ENCODE measurements at places on chromosomes 5 and 9.

- no peak for DNase-seq
Measured at GRCh38 chr5:127011153-127011552, 19.2 kb downstream of the MARCHF3 start.

DNA sequence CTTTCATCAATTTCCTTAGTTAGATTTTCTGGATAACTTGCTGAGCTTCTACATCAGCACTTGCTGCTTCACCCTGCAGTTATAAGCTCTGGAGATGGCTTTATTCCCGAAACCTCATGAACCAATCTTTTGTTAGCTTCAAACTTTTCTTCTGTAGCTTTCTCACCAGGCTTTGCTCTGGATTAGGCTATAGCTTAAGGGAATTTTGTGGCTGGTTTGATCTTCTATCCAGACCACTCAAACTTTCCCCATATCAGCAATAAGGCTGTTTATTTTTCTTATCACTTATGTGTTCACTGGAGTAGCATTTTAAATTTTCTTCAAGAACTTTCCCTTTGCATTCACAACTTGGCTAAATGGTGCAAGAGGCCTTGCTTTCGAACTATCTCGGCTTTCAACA lies 1173.5 kb upstream of the NUDT12 start:
- DNase-seq, result no peak

DNA sequence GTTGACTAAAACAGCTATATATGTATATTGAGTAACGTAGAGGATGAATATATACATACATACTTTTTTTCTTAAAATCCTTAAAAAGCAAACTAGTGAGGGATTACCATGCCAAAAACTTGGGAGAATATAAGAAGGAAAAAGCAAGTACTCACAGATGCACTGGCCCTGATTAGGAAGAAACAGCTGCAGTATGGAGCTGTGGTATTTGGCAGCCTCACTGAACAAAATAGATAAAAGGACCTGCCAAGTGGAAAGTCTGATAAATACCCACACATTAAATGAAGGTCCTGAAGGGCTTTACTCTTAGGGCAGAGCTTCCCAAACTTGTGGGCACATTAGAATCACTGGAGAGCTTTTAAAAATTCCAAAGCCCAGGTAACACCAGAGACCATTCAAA lies 80.6 kb downstream of the FEM1C start:
- no peak for DNase-seq

- DNase-seq, result no peak
Measured at GRCh38 chr9:18149471-18150011, 324.4 kb upstream of the ADAMTSL1 start.

DNA sequence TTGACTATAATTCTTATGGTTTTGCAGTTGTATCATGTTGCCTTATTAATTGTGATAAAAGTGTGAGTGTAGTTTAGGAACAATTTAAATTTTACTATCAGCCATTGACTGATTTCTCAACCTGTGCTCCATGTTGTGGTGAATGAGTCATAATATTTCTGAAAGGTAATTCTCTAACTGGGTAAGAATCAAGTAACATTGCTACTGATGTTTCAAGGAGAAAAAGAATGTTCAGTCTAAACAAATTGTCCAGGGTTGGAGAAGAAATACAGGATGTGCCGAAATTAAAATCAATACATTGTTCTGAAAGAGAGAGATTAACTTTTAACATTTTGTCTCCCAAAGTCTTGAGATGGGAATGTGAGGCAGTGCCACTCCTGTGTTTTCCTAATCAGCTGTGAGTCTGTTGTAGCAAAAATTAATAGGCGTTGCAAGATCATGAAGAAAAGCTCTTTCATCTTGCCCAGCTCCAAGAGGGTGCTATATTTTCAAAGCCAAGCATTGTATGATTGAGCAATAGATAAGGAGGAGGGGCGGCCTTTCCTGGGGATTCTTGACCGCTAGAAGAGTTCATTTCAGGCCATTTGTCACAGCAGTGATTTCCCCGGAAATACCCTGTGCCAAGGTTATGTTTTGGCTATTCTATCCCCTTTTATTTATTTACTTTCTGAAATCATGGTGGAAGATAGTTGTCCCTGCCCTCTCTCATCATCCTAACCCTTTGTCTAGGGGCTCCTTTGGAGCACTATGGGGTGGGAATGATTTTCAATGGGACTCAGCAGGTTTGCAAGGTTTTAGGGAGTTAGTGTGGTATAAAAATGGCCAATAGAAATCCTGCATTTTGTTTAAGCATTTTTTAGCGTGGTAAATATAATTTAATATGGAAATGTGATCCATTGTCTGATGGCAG lies 151.6 kb downstream of the FOCAD start:
- DNase-seq, result no peak

DNA sequence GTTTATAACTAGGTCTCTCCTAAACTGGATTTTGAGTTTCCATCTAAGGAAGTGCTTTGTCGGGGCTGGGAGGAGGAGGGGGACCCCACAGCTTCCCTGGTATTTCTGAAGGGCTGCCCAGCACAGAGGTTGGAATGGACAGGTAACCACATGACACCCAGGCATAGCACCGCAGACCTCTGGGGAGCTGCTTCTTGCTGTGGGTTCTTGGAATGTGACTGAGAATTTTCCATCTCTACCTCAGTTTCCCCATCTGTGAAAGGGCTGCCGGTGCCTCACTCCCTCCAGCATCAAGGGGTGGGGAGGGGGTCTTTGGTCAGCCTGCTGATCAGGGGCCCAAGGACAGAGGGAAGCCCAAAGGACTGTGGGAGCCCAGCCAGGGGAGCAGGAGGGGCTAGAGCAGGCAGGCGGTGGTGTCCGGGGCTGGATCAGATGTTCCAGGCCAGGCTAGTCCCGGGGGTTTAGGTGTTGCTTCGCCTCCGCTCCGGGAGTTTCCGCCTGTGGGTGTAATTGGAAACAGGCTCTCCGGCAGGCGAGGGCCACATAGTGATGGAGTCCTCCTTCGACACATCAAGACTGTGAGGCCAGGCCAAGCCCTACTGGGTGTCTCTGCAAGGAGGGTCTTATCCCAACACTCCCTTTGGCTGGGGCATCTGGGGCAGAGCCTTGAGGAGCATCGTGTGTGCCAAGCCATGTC lies 3.3 kb downstream of the OLFML2A start:
- DNase-seq, result no peak

DNA sequence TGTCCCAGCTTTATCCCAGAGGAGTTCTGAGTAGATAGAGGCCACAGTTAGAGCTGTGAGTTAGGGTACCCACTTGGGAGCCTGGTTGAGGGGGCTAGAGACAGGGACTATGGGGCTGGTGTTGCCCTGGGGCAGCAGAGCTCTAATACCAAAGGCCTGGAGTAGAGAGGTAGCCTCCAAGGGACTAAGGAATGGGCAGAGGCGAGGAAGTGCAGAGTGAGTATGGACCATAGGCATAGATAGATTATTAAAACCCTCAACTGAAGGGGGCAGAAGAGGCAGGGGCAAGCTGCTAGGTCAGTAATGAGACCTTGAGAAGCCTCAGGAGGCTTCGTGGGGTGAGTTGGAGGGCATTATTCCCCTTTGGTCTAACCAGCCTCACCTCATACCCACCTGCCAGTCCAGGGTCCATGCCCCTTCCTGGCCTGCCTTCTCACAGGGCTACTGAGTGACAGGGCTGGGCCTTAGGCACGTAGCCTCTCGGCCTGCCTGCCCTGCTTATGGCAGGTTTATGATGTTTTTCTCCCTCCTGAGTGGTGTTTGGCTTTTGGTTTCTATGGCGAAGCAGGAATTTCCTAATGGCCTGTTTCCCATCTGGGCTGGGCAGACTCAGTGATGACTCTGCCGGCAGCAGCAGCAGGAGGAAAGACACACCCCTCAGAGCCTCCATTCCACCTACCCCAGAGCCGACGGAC lies 8.0 kb downstream of the PDLIM4 start:
- DNase-seq, result no peak

DNA sequence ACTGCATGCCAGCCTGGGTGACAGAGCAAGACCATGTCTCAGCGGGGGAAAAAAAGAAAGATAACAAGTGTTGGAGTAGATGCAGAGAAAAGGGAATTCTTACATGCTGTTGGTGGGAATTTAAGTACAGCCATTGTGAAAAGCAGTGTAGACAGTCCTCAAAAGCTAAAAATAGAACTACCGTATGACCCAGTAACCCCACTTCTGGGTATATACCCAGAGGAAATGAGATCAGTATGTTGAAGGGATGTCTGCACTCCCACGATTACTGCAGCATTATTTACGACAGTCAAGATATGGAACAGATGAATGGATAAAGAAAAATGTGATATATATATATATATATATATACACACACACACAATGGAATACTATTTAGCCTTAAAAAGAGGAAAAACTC lies 225.3 kb upstream of the SLC24A2 start:
- DNase-seq, result no peak

DNA sequence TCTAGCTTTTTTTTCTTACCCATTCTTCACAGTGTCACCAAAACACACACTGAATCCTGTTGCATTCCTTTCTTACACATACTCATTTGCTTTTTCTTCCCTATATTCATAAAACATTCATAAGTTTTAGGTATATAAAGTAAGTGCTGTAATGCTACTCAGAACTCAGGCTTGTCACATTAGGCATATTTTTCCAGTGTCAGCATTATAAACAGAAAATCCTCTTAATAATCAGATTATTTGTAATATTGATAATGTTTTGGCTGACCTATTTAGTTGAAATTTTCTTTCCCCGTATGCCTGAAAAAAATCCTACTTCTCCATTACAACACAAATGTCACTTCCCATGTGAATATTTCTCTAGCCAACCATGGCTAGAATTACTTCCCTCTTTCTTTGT lies 743.0 kb upstream of the NUDT12 start:
- no peak for DNase-seq

- no peak for DNase-seq
Measured at GRCh38 chr9:117671468-117671867, 32.7 kb upstream of the TLR4 start.

DNA sequence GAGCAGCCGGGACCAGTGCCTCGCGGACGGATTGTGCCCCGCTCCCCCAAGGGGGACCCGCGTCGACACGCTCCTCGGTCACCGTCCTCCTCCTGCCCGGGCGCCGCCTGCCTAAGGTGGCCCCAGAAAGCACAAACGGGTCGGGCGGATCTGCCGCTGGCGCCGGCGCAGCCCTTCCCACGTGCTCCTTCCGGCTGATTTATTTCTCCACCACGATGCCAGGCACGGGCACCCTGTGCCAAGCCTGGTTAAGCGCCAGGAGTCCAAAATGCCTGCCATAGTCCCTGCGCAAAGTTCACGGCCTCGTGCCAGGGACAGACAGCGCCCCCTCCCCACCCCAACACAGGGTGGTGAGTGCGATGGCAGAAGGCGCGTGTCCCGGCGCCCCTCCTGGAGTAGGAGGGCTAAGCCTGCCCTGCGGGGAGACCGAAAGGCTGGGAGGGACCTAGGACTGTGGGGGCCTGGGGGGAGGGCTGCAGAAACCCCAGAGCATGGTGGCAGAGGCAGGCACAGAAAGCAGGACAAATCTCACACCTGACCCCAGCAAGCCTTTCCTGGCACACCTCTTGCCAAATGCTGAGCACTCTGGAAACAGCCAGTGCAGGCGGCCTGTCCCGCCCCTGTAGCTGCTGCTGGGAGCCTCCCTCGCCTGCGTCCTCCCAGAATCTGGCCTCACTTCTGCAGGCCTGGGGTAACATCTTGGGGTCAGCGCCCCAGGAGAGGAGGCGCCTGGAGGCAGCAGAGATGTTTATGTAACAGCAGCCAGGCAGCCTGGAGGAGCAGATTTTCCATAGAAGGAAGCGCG lies 1.1 kb upstream of the NOTCH1 start:
- no peak for DNase-seq

DNA sequence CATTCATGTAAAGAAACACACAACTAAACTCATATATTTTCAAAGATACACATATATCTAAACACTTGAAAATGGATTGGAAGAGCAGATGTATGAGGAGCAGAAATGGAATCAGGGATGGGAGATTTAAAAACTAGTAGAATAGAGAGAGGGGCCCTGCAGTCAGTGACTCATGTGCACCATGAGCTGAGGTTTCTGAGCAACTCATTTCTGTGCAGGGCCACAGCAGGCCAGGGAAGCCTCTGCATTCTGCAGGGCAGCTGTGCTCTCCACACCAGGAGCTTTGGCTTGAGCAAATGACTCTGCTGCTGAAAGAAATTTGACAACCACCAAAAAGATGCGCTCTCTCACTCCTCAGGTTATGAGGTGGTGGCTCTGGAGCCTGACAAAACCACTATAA lies 27.1 kb downstream of the LHX6 start:
- DNase-seq, result no peak

GRCh38 chr9:109600142-109600541 lies 102.0 kb upstream of the PTPN3 start:
- DNase-seq, result no peak

DNA sequence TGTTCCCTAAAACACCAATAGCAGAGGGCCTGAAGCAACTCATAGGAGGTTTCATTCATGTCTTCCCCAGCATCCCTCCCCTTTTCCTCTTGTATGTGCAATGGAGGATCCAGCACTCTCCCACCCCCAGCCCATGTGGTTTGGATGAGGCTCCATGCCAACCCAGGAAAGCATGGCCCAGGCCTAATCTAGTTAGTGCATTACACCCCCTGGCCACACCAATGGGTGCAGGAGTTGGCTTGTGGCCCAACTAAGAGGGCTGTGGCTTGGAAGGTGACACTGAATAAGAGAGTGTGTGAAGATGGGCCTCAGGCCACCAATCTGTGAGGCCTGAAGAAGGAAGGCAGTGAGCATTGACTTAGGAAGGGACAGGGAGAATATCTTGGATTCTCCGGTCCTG lies 70.8 kb upstream of the SMIM23 start:
- no peak for DNase-seq

DNA sequence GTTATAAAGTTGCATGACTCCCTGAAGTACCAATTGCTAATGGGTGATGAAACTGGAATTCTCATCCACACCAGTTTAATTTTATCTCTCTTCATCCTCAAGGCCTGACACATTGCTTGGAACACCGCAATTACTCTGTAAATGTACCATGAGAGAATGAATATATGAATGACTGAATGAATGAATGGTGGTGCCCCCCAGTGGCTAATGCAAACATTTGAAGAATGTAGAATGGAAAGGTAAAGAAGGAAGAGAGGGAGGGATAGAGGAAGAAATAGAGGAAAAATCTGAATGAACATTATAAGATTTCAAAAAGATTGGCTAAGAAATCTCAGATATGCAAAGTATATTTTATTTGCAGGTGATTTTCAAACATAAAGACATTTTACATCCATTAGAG lies 13.1 kb downstream of the PAPPA start:
- no peak for DNase-seq

- DNase-seq, result no peak
Measured at GRCh38 chr5:73673161-73673591, 47.2 kb downstream of the ARHGEF28 start.

Measured in KG1 (cell line).